ENCODE measurements at places on chromosomes 13 and 19. TPM values are rescaled to one million over a fixed set of nuclear protein-coding genes. Genes with fewer than 3 reads are reported as not detected.

DNA sequence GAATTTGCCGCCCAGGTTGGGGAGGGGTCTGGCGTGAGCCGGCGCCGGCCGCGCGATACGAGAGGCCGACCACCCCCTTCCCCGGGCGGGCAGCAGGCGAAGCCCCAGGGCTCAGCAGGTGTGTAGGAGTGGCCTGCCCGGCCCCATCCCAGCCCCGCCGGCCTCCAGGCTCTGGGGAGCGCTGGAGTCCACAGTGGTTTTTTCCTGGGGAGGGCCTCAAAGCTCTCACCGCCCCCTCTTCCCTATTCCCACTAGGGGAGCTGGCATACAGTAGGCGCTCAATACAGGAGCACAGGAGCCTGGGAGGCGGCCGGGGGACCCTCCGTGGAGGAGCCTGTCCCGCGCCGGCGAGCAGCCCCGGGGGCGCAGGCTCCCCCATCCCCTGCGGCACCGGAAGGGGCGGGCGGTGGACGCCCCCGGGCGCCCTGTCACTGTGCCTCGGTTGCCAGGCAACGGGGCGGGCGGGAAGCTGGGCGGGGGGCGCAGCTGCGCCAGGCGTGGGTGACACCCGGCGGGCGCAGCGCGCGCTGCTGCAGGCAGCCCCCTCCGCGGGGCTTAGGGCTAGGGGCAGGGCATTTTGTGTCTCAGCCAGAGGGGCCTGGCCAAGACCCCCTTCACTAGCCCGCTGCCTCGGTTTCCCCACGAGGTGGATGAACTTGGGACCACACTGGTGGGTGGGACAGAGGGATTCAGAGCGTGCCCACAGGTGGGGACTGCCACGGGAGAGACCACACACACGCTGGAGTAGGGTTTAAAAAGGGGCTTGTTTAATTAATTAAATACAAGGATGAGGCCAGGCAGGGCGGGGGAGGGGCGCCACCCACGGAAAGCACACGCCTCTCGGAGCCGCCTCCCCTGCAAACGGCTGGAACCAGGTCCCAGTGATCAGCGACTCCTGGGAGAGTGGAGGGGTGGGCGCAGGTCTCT is 3.6 kb upstream of the REXO1 start:
- DNase-seq, result no peak

GRCh38 chr13:110777251-110777820 is 63.8 kb downstream of the ING1 start:
- DNase-seq, result no peak

GRCh38 chr19:7292950-7293761 is 1.1 kb downstream of the INSR start:
- DNase-seq, result peak; percentile 91

- DNase-seq, result no peak
These were observed 698.2 kb upstream of the SGCG start for GRCh38 chr13:22482496-22483000.

- no peak for DNase-seq
These were observed 342.7 kb downstream of the LMO7 start for GRCh38 chr13:75978818-75979217.

GRCh38 chr13:28685892-28686291 is 27.0 kb downstream of the POMP start:
- no peak for DNase-seq

DNA sequence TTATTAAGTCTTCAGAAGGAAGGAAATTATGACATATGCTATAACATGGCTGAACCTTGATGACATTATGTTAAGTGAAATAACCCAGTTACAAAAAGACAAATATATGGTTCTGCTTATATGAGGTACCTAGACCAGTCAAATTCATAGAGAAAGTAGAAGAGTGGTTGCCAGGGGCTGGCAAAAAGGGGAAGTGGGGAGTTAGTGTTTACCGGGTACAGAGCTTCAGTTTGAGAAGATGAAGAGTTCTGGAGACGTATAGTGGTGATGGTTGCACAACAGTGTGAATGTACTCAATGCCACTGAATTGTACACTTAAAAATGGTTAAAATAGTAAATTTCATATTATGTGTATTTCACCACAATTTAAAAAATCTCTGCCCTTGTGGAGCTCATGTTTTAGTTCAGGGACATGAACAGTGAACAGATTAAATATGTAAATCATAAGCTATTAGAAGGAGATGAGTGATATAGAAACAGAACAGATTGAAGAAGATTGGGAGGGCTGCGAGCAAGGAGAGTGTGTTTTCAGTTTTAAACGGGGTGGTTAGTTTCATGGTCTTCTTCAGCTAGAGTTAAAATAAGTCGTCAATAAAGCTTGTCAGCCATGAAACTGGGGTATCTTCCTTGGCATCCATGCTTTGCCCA is 355.2 kb downstream of the KCNRG start:
- DNase-seq, result no peak

DNA sequence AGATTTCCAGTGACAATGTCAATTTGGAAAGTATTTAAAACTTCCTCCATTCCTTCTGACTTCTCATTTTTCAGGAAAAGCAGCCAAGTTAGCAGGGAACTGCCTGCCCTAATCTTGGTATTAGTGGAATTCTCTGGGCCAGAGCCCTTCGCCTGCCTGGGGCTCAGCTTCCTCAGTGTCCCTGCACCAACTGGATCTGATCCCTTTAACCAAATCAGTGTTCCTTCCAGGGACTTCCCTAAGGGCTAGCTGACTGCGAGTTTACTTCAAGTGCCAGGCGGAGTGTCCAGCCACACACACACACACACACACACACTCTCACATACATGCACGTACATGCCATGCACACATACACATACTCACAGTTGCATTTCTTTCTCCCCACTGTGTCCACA is 20.0 kb downstream of the RAB20 start:
- no peak for DNase-seq

- no peak for DNase-seq
These were observed 361.5 kb downstream of the RFC3 start for GRCh38 chr13:34179481-34179880.

DNA sequence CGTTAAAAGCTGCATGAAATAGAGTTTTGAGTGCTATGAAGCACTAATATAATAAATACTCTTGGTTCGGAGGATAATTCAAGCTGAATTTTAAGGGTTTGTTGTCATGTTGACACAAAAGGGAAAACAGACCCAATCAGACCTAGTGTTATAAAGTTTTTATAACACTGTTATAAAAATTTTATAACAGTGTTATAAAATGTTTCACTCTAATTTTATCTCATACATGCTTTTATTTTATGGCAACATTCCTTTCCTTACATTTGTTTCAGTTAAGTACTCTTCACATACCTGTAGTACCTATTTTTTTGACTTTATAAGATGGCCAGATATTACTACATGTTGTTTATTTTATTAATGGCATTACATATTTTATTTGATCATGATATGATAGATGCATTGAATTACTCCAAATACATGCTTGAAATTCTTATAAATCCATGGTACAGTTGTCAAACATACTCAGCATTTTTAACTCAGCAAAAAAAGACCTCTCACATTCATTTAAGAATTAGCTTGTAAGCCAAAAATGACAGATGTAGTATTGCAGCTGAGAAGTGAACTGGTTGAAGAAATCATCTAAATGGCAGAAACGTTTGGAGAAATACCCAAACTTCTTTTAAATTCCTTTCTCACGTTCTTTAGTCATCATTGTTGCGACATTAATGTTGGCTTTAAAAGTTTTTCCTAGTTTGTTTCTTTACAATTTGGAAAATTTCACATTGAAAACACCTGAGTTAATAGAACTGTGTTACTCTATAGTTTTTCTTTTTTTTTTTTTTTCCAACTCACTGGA is 104.5 kb downstream of the PIBF1 start:
- no peak for DNase-seq

- DNase-seq, result no peak
These were observed 246.5 kb downstream of the DCT start for GRCh38 chr13:94232956-94233355.

- DNase-seq, result no peak
These were observed 750 bp downstream of the RAB20 start for GRCh38 chr13:110560601-110561343.

GRCh38 chr19:35657904-35658700 is 8.2 kb upstream of the UPK1A start:
- no peak for DNase-seq

DNA sequence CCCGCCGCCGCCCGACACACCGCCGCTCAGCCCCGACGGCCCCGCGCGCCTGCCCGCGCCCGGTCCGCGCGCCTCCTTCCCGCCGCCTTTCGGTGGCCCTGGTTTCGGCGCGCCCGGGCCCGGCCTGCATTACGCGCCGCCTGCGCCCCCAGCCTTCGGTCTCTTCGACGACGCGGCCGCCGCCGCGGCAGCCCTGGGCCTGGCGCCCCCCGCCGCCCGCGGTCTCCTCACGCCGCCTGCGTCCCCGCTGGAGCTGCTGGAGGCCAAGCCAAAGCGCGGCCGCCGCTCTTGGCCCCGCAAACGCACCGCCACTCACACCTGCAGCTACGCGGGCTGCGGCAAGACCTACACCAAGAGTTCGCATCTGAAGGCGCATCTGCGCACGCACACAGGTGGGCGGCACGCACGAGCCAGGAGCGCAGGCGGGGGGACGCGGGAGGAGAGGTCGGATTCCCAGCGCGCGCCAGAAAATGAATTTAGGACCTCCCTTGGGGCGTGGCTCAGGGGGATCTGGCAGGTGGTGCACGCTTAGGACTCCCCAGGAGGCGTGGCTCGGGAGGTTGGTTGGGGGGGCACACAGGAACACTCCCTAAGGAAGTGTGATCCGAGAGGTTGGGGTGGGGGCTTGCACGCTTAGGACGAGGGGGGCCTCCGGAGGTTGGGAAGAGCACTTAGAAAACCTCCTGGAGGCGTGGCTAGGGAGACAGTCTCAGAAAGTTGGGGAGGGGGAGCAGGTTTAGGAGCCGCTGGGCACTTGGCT is 1.2 kb downstream of the KLF2 start:
- DNase-seq, result no peak

GRCh38 chr19:46232029-46232428 is 2.5 kb downstream of the IGFL1 start:
- no peak for DNase-seq

GRCh38 chr13:32629866-32630265 is 43.6 kb downstream of the PDS5B start:
- DNase-seq, result no peak

- DNase-seq, result no peak
These were observed 79.9 kb upstream of the MYCBP2 start for GRCh38 chr13:77406644-77407440.

DNA sequence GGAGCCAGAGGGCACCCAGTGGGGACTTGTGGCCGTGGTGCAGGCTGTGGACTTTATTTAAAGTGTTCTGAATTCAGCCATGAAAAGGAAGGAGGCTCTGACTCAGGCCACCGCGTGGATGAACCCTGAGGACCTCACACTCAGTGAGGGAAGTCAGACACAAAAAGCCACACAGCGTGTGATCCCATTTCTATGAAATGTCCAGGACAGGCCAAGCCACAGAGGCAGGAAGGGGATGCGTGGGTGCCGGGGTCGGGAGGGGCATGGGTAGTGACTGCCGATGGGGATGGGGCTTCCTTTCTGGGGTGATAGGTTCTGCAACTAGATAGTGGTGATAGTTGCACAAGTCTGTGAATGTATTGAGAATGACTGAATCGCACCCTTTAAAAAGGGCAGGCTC is 8.7 kb upstream of the ZBTB7A start:
- DNase-seq, result no peak

- DNase-seq, result no peak
These were observed 2.3 kb downstream of the RAD23A start for GRCh38 chr19:12947702-12948611.

DNA sequence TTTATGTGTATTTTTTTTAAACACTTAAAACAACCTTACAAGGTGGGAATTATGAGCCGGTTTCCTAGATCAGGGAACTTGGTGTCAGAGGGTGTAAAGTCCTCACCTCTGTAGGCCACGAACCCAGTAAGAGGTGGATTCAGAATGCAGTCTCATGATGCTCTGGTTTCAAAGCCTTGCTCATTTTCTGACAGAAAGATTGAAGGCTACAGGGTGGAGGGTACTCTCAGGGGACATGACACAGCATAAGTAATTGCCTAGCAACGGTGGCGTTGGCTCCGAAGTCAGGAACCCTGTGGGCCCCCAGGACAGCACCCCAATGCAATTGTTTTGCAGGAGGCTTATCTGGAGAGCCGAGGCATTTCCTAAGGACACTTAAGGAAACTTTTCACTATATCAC is 794.7 kb downstream of the EFNB2 start:
- no peak for DNase-seq

GRCh38 chr13:45388664-45389063 is 29.5 kb downstream of the SLC25A30 start:
- DNase-seq, result no peak

- no peak for DNase-seq
These were observed 180.5 kb upstream of the PCDH9 start for GRCh38 chr13:67410645-67411044.

- DNase-seq, result no peak
These were observed 54.2 kb downstream of the KDM4B start for GRCh38 chr19:5023128-5023571.

VSTM2B gene
- not detected for total RNA-seq

FREM2 gene
- 0.61 TPM for total RNA-seq

ARHGAP35 gene
- total RNA-seq, result 53.3 TPM

ARHGAP33 gene
- total RNA-seq, result 2.7 TPM

MAG gene
- not detected for total RNA-seq

CYP4F11 gene
- total RNA-seq, result 0.87 TPM

GDF15 gene
- total RNA-seq, result 5.9 TPM

KRTDAP gene
- not detected for total RNA-seq

SMAD9 gene
- 9.0 TPM for total RNA-seq
